Dorsolateral prefrontal cortex (tissue), 122 donors: ENCODE measurements at places on chromosomes 11 and 22.

DNA sequence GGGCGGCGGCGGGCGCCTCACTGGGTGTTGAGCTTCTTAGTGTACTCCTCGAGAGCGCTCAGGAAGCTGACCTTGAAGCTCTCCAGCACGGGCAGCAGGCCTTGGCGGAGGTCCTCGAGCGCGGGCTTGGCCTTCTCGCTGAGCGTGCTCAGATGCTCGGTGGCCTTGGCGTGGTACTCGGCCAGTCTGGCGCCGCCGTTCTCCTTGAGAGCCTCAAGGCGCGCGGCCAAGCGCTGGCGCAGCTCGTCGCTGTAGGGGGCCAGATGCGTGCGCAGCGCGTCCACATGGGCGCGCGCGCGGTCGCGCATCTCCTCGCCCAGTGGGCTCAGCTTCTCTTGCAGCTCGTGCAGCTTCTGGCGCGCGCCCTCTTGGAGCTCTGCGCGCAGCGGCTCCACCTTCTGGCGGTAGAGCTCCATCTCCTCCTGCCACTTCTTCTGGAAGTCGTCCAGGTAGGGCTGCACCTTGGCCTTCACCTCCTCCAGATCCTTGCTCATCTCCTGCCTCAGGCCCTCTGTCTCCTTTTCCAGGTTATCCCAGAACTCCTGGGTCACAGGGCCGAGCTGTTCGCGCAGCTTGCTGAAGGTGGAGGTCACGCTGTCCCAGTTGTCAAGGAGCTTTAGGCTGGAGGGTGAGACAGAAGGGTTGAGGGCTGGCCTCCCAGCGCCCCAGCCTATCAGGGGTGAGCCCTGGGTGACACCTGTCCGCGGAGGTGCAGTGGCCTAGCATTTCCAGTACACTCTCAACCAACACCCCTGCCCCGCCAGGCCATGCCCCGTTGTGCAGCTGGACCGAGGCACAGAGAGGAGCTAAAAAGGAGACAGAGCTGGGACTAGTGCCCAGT lies 1.4 kb downstream of the APOA1 start:
- peak; percentile 66 for DNase-seq

DNA sequence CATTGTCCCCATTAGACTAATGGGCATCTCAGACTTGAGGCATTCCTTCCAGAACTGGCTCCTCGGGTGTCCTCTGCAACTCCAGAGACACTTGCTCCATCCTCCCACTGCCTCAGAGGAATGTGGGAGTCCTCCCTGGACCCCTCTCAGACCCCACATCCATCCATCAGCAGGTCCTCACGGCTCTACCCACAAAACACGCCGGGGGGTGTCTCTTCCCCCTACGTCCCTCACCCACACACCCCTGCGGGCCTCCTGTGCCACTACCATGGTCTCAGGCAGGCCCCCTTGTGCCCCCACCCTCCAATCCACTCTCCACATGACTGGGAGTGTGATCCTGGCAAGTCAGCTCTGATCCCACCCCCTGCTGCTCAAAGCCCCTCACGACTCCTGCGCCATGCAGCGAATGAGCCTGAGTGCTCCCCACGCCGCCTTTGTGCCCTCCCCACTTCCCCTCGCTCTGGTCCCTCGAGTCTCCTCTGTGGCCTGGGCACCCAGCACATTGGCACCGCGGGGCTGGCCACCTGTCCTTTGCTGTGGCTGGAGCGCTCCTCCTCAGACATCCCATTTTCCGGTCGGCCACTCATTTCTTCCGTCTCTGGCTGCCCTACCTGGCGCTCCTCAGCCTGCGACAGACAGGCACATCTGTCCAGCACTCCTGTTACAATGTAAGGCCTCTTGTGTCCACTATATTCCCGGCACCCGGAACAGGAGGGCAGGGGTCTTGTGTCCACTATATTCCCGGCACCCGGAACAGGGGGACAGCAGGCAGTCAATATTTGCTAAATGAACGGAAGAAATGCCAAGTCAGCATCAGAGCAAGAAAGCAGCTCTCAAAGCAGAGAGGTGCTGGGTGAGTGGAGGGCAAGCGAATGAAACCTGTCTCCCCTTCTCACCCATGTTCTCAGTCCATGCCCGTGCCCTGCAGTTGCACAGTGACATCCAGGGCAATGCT lies 14.2 kb upstream of the MOB2 start:
- no peak for DNase-seq

GRCh38 chr11:69939551-69940245 lies 120.5 kb upstream of the FGF3 start:
- no peak for DNase-seq

DNA sequence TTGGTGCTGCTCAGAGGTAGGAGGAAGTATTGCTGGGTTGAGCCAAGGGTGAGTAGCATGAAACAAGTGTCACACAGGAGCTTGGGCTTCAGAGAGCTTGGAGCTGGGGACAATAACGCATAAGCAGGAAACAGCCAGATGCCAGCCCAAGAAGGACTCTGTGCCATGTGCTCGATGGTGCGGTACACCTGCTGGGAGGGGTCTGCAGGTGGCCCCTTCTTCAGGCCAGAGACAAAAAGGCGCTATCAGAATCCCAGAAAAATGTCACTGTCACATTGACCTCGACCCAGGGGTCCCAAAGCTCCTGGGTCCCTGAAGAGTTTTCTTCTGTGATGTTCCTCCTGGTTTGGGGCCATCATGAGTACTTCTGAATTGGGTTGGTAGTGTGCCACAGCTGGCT lies 244.4 kb downstream of the TBC1D22A start:
- no peak for DNase-seq

DNA sequence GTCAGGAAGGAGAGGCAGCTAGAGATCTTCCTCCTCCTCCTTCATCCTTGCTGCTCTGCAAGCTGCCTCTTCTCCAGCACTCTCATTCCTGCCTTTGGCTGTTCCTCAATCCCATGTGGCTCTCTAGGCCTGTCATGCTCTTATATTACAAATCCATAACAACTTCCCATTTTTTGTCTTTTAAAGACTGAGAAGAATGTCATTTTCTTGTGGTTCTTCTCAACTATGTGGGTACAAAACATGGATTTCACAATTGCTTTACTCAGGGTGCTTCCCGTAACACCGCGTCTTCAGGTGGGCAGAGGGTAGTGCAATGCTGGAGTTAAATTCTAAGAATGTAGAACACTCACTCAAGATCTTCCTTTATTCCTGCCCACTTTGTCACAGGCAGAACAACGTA lies 6.8 kb upstream of the CAT start:
- DNase-seq = no peak

GRCh38 chr11:116861539-116861938 lies 24.1 kb upstream of the APOA1 start:
- DNase-seq = no peak

GRCh38 chr11:72480347-72480746 lies 46.0 kb upstream of the CLPB start:
- DNase-seq = no peak

DNA sequence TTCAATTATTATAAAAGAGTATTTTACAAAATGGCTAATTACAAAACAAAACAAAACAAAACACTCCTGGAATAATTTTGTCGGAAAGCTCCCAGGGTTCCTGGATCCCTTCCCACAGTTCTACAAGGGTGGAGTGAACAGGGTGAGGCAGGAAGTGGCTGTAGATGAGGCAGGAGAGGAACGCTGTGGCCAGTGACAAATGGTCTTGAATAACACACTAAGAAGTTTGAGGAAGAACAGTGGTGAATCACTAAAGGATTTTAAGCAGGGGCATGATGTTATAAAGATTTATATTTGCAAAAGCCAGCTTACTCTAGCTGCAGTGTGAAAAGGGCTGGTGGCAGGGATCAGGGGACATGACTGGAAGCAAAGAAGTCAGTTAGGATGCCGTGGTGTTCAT lies 33.8 kb upstream of the APOA1 start:
- no peak for DNase-seq

- DNase-seq = no peak
Observed at GRCh38 chr11:475941-476340, 25.9 kb downstream of the PTDSS2 start.

DNA sequence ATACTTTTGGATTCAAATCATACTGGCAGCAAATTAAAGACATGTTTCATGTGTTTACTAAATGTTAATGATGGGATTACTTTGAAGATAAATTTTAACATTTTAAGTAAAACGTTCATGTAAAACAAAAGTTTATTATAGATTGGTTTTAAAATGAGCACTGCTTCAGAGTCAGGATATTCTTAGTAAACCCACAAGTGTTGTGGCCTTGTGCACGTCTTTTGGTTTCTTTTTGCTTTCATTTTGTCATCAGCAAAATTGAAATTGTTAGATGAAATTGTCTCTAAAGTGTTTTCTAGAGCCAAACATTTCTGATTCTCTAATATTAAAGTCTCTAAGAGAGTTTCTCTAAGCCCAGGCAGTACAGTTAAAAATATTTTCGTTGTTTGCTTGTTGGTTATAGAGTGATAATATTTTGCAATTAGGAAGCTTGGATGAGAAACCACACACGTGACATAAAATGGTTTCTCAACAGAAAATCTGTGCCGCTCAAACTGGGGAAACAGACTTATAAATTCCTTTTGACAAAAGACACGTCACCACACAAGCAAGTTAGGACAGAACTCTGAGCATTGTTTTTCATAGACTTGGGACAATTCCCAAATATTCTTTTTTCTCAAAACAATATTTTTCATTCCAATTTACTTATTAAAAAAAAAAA lies 164.4 kb downstream of the TEAD1 start:
- DNase-seq = no peak

GRCh38 chr11:68591719-68592118 lies 92.6 kb upstream of the GAL start:
- DNase-seq = no peak

- no peak for DNase-seq
Observed at GRCh38 chr11:65516135-65516968, 8.5 kb upstream of the SCYL1 start.

DNA sequence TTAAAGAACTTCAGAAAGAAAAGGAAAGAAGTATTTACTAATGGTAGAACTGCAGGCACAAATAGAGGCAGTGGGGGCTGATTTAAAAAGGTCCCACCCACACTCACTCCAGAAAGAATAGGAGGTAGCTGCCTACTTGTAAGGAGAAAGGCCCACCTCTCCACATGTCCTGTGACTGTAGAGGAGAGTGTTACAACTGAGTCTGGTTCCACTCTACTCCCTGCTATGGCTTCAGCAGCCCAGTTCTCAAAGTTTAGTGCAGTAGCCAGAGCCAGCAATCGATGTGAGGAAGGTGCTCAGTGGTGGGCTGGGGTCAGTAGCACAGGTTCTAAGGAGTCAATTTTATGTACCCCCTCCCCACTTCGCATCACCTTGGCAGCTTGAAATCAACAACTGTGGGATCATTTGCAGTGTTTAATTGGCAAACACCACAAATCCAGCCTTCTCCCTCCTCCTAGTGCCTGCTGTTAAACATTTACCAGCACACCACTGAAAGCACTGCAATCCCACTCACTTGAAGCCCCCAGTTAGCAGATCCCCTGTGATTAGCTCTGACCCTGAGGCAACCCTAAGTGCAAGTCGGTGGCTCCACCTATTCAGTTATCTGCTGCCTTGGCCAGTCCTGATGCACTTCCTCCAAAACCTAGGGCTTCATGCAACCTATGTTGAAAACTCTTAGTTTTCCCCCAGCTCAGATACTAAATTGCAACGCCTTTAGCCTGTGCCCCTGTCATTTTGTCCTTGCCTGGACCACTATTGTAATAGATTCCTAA lies 146.6 kb downstream of the BBOX1 start:
- DNase-seq = no peak

DNA sequence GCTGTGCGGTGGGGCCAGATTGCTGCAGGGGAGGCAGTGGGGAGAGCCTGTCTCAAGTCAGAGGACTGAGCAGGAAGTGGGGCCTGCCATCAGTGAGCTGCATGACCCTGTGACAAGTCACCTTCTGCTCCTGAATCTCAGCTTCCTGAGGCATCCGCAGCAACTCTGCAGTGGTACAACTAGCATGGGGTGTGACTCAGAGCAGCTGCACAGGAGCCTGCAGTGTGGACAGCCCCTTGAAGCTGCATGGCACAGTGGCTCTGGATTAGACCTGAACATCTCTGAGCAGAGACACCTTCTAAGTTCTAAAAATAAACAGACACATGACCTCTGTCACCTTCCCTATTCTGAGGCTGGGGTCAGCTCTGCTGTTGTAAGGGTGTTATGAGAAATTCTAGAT lies 18.0 kb downstream of the FAM227A start:
- no peak for DNase-seq

DNA sequence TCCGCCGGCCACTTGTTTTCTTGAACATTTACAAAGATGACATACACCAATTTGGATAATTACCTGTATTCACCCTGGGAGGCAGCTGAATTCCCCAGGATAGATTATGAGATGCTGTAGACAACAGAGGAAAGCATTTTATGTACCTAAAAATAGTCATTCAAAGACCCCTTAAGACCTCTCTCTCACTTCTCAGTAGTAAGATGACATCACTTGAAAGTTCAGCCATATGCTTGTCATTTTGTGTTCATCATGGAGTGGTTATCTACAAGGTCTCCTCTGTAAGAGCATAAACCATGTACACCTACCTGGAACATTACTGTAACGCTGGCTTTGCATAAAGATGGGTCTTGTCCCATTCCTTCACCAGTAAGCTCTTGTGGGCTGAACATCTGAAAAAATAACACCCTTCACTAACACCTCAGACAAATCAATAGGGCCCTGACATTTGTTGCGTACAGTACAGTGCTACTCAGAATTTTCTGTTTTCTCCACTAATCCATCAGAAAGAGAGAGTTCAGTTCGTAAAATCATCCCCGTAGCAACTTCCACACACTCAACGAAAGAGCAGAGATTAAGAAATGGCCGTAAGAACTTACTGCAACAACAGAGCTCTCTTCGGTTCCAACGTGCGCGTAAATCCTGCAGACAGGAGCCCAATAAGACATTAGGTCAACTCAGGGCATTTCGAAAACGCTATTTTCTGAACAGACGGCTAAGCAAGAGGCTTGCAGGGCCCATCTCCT lies 15.6 kb upstream of the WDR74 start:
- no peak for DNase-seq

- no peak for DNase-seq
Observed at GRCh38 chr11:18265949-18266348, at the start of gene SAA1. SAA1 (plus strand) TSS chr11:18266264; CDS start chr11:18266888, 624 bp downstream.

GRCh38 chr22:45621836-45622600 lies 49.6 kb upstream of the ATXN10 start:
- DNase-seq = no peak
